ENCODE measurements at places on chromosomes 3 and 15. TPM values are rescaled to one million over a fixed set of nuclear protein-coding genes. Genes with fewer than 3 reads are reported as not detected.

- no peak for DNase-seq
These were observed 11.2 kb upstream of the CCR8 start for GRCh38 chr3:39318301-39318700.

DNA sequence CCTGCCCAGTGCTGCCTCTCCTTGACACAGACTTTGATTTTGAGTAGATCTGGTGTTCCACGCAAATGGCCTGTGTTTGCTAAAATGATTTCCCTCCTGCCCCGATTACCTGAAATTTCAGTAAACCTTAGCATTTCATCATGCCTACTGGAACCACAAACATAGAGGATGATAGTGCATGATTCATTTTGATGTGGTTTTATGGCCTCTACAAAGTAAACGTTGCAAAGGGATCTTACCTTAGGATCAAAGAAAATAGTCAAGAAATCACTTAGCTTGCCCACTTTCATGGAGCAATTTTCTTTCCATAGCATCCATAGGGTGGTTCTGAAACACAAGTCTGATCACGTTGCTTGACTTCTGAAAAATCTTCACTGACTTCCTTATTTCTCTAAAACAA lies 524.6 kb upstream of the ATP11B start:
- no peak for DNase-seq

CLDN11 gene
- total RNA-seq = 4.2 TPM

GRCh38 chr3:100533176-100533575 lies 40.8 kb downstream of the TMEM45A start:
- no peak for DNase-seq

DNA sequence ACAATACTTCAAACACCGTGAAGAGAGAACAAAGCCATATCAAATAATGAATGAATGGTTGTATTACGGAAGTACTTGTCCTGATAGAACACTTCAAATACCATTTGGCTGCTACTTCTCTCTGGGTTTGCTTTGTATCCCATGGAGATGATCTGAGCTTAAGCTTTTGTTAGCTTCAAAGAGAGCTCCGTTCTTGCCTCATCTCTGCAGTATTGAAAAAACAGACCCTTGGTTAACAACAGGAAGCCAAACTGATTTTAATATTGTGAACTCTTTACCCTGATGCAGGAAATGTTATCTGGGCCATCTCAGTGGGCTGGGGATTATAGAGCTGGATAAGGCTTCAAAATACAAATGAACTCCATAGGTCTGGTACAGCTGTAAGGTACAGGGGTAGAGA lies 101.0 kb downstream of the CHL1 start:
- DNase-seq = no peak

DNA sequence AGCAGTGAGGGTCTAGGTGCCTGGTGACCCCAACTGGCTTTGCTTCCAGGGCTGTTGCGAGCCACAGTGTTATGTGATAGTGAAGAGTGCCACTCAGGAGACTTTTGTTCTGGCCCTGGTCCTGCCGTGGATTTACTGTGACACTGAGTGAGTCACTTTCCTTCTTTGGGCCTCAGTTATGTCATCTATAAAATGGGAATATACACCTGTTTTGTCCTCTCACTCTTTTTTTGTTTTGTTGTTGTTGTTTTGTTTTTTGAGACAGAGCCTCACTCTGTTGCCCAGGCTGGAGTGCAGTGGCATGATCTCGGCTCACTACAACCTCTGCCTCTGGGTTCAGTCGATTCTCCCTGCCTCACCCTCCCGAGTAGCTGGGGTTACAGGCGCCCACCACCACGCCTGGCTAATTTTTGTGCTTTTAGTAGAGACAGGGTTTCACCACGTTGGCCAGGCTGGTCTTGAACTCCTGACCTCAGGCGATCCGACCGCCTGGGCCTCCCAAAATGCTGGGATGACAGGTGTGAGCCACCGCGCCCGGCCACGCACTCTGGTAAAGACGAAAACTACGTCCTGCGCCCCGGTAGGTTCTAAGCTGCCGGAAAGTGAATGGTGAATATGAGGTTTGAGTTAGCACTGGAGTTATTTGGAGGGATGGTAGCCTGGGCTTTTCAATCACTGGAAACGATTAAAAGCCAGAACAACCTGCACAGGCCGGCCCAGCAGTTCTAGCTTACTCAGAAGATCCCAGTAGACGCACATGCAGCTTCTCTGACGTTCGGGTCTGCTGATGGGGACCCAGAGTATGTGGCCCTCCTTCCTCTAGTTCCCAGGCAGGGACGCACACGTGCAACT lies 46.6 kb downstream of the BDH1 start:
- DNase-seq = no peak

DNA sequence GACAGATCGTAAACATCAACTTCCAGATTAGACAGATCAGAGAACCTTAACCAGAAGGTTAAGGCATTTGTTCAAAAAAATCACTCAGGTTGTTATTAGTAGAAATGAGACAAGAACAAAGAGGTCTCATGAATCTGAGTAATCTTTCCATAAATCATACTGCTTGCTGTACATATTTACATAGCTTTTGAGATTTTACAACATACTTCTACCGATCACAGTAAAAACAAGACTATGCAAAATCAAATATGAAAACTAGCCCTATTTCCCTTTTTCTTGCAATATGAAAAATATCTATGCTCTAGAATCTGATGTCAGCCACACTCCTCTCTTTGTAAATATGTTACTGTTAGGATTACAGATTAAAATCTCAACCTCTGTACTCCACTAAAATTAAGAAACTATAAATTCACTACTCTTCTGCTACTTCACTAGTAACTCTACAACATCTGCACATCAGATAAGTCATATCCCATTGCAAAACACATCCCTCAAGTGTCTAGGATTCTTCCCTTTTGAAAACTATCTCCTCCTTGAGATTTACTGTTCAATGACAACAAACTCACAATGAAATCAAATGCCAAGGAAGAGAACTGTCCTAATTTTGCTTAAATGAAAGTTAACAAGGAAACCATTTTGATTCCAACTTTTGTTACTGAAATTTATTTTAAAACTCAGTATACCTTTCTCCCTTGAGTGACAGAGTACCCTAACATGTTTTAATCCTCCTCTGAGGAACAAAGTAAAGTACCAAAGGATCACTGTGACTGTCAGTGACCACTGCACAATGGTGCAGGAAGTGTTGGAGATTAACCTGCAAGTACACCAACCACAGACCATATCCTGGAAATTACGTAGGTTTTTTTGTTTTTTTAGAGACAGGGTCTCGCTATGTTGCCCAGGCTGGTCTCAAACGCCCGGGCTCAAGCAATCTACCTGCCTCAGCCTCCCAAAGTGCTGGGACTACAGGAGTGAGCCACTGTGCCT lies 12.8 kb downstream of the DCUN1D1 start:
- DNase-seq = no peak

DNA sequence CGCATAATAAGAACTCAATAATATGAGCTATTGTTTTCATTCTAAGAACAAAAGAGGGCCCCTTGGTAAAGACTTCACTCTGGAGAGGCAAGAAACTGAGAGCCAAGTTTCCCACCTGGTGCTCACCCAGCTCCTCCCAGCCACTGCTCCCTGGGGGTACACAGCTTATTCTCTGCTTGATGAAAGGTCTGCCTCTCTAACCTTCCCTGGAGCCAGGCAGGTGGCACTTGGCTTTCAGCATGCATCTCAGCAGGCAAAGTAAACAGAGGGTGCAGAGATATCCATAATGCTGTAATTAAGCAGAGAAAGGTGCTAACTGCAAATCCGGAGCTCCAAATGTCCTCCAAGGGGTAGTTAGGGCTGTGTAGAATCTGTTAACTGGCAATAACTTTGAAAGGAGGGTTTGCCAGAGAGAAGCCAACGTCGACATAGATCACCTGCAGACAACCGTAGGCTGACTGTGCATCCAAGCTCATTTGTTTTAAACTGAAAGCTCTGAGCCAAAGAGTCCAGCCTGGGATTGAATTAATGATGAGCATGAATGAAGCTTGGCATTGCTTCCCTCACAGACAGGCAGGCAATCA lies 159.6 kb upstream of the PROK2 start:
- no peak for DNase-seq

DNA sequence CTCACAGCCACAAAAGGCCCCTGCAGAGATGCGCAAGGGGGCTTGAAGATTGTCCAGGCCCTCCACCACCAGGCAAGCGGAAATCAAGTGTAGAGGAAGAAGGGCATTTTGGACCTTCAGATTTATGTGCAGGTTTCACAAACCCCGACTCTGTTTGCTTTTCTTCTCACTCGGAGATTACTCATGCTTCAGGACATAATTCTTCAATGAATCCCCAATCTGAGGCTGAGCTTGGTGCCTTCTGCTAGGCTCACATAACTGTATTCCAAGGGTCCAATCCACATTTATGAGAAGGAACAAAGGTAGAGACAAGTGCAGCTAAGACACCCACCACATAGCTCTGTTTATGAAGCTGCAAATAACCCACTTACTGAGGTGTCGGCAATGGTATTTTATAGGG lies 50.6 kb upstream of the NMNAT3 start:
- no peak for DNase-seq

GRCh38 chr3:115108614-115109013 lies 38.5 kb downstream of the ZBTB20 start:
- no peak for DNase-seq

DNA sequence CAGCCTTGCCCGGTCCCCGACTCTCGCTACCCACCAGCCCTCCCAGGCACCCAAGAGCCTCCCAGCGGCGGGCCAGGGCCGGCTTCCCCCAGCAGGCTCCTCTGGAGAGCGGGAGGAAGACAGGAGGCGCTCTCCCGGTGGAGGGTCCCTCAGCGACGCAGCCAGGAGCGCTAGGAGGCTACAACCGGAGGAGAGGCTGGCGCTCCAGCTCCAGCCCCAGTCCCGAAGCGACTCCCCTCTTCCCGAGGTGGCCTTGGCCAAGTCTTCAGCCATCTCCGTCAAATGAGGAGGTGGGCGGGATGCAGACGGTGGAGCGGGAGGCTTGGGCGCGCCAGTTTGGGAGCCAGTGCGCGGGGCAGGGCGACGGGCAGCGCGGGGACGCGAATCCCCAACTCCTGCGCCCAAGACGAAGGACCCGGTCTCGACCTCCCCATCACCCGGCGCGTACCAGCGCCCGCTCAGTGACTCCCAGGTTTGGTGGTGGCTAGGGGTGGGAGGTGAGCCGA lies 722 bp downstream of the CHRNA3 start:
- no peak for DNase-seq

DNA sequence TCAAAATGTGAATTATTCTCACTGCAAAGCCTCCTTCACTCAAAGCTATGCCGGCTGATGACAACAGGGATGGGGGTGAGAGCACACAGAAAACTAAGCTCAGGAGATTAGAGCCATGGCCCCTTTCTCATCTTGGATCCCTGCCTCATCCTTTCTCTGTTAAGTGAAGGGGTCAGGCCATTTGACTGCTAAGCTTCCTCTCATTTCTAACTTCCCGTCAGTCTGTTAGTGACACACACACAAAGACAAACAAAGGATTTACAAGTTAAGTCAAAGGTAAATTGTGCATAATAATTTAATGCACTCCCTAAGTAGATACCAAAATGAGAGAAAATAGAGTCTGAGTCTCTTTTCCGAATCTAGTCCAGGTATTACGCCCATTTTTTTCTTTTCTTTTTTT lies 1.2 kb downstream of the SS18L2 start:
- no peak for DNase-seq

- DNase-seq = peak; percentile 53
These were observed 769 bp downstream of the C2CD4A start for GRCh38 chr15:62067448-62068044.

GRCh38 chr3:71692139-71692538 lies 33.1 kb downstream of the EIF4E3 start:
- DNase-seq = no peak

- no peak for DNase-seq
These were observed 141.9 kb upstream of the SMAD3 start for GRCh38 chr15:66923438-66923881.

IQCF5 gene
- total RNA-seq = not detected

- DNase-seq = no peak
These were observed 61.0 kb downstream of the TPRG1 start for GRCh38 chr3:189232790-189233189.

COL8A1 gene
- 12.0 TPM for total RNA-seq

GRCh38 chr3:26205475-26205874 lies 415.6 kb downstream of the OXSM start:
- no peak for DNase-seq

- DNase-seq = no peak
These were observed 51.6 kb downstream of the ACAD9 start for GRCh38 chr3:128931046-128931445.
